ENCODE measurements at places on chromosomes 11 and 22. TPM values are rescaled to one million over a fixed set of nuclear protein-coding genes. Genes with fewer than 3 reads are reported as not detected.

The SMIM38 gene
- 1.2 TPM for total RNA-seq

The STX5 gene
- total RNA-seq, result 38.8 TPM

The OR51B2 gene
- not detected for total RNA-seq

The DKK3 gene
- total RNA-seq, result 34.1 TPM

The RFPL3 gene
- total RNA-seq, result not detected

The GRIA4 gene
- not detected for total RNA-seq

The ASCL2 gene
- total RNA-seq, result 0.51 TPM

The FAM83F gene
- 3.3 TPM for total RNA-seq

The RTN4R gene
- not detected for total RNA-seq

The CCND1 gene
- 451 TPM for total RNA-seq

The DBX1 gene
- not detected for total RNA-seq

The OR51S1 gene
- total RNA-seq, result not detected

The DERL3 gene
- total RNA-seq, result not detected

The MDK gene
- 4.0 TPM for total RNA-seq

The SHANK3 gene
- 12.3 TPM for total RNA-seq

The CECR2 gene
- total RNA-seq, result 1.7 TPM

The B3GAT1 gene
- 0.22 TPM for total RNA-seq

The CSNK2A3 gene
- total RNA-seq, result 0.51 TPM

The NRXN2 gene
- total RNA-seq, result 3.2 TPM

The SPA17 gene
- 1.5 TPM for total RNA-seq

The CD3D gene
- total RNA-seq, result 2.4 TPM

The MS4A2 gene
- total RNA-seq, result 5.3 TPM

The BACE1 gene
- 21.6 TPM for total RNA-seq

The ESRRA gene
- total RNA-seq, result 54.1 TPM

The GTSE1 gene
- not detected for total RNA-seq

The TSKU gene
- 78.9 TPM for total RNA-seq

The OR52R1 gene
- not detected for total RNA-seq

The PATE2 gene
- total RNA-seq, result not detected

The MRGPRF gene
- 9.5 TPM for total RNA-seq

The CDHR5 gene
- not detected for total RNA-seq

The SERPIND1 gene
- total RNA-seq, result not detected

The GNG3 gene
- total RNA-seq, result 0.88 TPM

The SPDYC gene
- not detected for total RNA-seq

The C11orf42 gene
- not detected for total RNA-seq

The PANX3 gene
- total RNA-seq, result not detected

The GGTLC2 gene
- total RNA-seq, result not detected

The OR51V1 gene
- not detected for total RNA-seq

The MYBPC3 gene
- total RNA-seq, result not detected

The ZP1 gene
- 1.5 TPM for total RNA-seq

The TSPAN32 gene
- not detected for total RNA-seq

The GLYATL1 gene
- total RNA-seq, result not detected

The BLID gene
- total RNA-seq, result 0.66 TPM

The KCNQ1OT1 gene
- 1.8 TPM for total RNA-seq

The TTLL12 gene
- 34.5 TPM for total RNA-seq

The TRIM49D1 gene
- not detected for total RNA-seq

The CDC45 gene
- not detected for total RNA-seq

The STARD10 gene
- 14.1 TPM for total RNA-seq

The BSCL2 gene
- 44.5 TPM for total RNA-seq
